ENCODE measurements at places on chromosomes 11 and 22. TPM values are rescaled to one million over a fixed set of nuclear protein-coding genes. Genes with fewer than 3 reads are reported as not detected.

PAAF1 gene
- total RNA-seq = 15.2 TPM

CASP5 gene
- total RNA-seq = 5.8 TPM

MGAT3 gene
- total RNA-seq = 41.5 TPM

SPON1 gene
- 40.1 TPM for total RNA-seq

ELF5 gene
- total RNA-seq = 20.2 TPM

PTPMT1 gene
- total RNA-seq = 78.1 TPM

MS4A6E gene
- not detected for total RNA-seq

KCNJ1 gene
- total RNA-seq = 0.18 TPM

Measured in lower lobe of right lung (tissue), 2 donors.